Activated T-cell treated with anti-CD3 and anti-CD28 coated beads, Interleukin-2, amount 50 U/mL, for 72 hours (primary cell): ENCODE measurements at places on chromosomes 7 and 10. TPM values are rescaled to one million over a fixed set of nuclear protein-coding genes. Genes with fewer than 3 reads are reported as not detected.

Gene CACUL1
- 29.8 TPM for total RNA-seq

- no peak for DNase-seq
Observed at GRCh38 chr7:117092785-117093184, 139.5 kb downstream of the ST7 start.

DNA sequence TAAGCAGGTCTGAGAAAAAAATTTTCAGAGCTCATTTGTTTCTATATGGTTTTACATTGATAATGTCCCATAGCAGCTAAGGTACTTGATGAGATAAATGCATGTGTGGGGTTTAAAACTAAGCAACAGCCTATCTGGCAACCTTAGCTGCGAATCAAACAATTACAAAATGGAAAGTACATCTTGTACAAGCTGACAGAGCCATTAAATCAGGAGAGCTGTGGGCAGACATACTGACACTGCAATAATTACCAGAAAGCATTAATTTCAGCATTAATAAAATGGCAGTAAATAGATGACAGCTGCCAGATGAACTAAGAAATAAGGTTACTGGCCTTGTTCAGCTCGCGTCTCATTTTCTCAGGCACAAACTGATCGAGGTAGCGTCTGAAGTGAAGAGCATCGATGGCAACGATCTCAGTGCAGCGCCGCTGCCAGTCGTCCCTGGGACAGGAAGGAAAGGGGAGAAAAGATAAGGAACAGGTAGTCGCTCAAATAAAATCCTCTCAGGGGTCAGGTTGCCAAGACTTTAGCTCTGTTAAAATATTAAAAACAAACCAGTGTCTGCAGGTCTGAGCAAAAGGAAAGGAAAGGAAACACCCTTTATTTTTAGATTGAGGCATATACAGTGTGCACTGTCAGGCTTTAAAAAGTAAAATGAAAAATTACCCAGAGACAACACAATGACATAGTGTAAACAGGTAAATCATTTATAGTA, 79.7 kb upstream of the OGDHL start:
- DNase-seq: no peak

DNA sequence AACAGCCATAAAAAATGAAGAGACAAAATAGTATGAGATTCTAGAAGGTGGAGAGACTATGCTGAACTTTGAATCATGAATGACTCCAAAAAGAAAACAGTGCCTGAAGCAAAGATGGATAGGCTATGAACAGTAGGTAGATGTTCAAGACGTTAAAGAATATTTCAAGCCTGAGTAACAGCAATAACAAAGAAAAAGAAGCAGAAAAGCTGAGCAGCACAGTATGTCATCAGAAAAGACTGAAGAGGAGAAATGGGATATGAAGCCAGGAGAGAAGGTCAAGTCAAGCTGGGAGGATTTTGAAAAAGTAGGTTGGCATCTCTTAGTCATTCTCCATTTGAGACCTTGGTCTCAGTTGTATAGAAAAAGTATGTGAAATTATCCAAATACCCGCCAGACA, 484.4 kb downstream of the SORCS1 start:
- no peak for DNase-seq

Gene SHH
- total RNA-seq: 0.10 TPM

Gene TPST1
- total RNA-seq: 2.1 TPM

DNA sequence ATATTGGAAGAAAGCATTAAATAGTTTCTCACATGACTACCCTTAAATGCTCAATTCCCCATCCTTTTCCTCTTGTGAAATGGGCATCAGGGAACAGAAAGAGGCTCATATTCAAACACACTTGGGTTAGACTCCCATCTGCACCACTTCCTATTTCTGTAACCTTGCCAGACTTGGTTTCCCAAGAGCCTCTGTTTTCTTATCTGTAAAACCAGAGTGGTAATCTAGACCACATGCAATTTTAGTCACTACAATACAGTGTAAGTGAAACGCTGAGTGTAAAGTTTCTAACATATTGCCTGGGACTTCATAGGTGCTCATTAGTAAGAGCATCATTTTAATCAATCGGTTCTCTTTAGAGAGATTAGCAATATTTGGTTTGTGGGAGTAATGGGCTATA, 136.3 kb downstream of the SORCS1 start:
- DNase-seq: no peak
